ENCODE measurements at places on chromosomes 16 and 17. TPM values are rescaled to one million over a fixed set of nuclear protein-coding genes. Genes with fewer than 3 reads are reported as not detected.
A peak's percentile ranks its signal among the peaks of the same experiment; 100 is the strongest.

- no peak for DNase-seq
These were observed 5.4 kb downstream of the MAP3K14 start for GRCh38 chr17:45311401-45311759.

DNA sequence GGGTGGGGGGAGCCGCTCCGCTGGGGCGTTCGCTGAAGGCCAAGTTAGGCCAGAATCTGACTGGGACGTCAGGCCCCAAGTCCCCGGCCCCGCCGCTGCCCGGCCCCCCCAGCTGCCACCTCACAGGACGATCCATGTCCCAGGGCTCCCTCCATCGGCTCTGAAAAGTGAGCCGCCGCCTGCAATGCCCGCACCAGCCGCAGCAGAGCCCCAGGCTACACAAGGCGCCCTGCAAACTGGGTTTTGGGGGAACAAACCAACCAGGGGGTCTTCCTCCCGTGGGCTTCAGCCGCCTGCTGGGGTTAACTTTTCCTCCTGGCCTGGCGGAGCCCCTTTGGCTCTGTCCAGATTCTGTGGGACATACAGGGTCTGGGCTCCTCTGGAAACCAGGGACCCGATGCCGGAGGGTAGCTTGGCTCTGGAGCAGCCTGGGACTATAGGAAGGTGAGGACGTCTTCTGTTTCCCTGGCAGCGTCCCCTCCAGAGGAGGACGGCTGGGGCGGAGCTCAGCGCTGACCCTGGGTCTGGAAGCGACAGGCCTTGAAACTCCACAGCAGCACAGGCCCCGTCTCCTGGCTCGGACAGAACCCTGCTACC lies 835 bp downstream of the NME4 start:
- peak; percentile 67 for DNase-seq

GRCh38 chr16:80258407-80258806 lies 282.4 kb upstream of the DYNLRB2 start:
- DNase-seq = no peak

OR3A2 gene
- 5.6 TPM for total RNA-seq

DNA sequence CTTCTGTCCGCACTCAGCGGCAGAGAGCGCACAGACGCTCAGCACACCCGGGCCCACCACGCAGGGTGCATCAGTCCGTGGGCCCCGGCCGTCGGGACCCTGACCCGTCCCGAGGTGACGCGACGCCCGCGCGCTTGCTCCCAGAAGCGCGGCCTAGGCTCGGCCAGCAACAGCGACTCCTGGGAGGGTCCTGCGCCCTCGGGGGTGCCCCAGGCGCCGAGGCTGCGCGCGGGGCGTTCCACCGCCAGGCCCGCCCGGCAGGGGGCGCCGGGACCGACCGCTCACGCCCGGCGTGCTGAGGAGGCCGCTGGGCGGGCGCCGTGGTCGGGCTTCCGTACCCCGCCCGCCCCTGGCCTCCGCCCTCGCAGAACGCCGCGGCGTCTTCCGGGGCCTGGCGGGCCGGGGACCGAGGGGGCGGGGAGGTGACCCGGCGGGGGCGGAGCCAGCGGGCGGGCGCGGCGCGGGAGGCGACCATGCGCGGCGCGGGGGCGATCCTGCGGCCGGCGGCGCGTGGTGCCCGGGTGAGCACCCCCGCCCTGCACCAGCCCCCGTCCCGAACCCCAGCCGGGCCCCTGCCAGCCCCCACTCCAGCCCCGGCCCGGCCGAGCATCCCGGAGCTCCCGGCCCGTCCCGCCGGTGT lies at the start of gene CISD3:
CISD3 (plus strand) TSS at position 456 of the 640 bp plus-strand sequence; CDS start at position 474, 18 bp downstream.
- DNase-seq = peak; percentile 68

DNA sequence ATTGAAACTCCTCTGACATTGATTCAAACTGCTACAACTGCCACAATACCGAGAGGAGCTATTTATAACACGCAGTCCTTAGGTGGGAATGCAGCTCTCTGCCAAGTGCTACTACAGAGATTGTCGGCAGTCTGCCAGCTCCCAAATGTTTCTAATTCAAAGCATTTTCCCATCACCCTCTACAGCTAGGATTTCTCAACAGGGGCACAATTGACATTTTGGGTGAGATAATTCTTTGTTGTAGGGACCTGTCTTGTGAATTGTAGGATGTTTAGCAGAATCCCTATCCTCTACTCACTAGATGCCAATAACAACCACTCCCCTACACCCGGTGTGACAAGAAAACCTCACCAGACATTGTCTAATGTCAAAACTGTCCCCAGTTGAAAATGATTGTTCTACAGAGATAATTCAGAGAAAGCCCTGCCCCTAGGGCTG lies 7.8 kb upstream of the N4BP1 start:
- DNase-seq = no peak
